ENCODE measurements at places on chromosomes 5 and 9. TPM values are rescaled to one million over a fixed set of nuclear protein-coding genes. Genes with fewer than 3 reads are reported as not detected.

FOXD4L4 gene
- not detected for total RNA-seq

IL9 gene
- not detected for total RNA-seq

TERT gene
- not detected for total RNA-seq

TNFAIP8 gene
- total RNA-seq: 49.9 TPM

PCDHGB4 gene
- total RNA-seq: 11.7 TPM

CENPK gene
- 40.4 TPM for total RNA-seq

NUTM2F gene
- total RNA-seq: not detected

PLAC8L1 gene
- total RNA-seq: not detected

SEMA6A gene
- 54.0 TPM for total RNA-seq

ADAMTSL1 gene
- 42.3 TPM for total RNA-seq

TNFSF15 gene
- total RNA-seq: 8.8 TPM

ADGRV1 gene
- total RNA-seq: 6.6 TPM

CBY3 gene
- total RNA-seq: not detected

IL5 gene
- total RNA-seq: not detected

DOCK2 gene
- 19.1 TPM for total RNA-seq

CD72 gene
- total RNA-seq: 1.5 TPM

HAPLN1 gene
- 24.4 TPM for total RNA-seq

RPP25L gene
- total RNA-seq: 13.2 TPM

C9 gene
- not detected for total RNA-seq

FBLL1 gene
- 2.4 TPM for total RNA-seq

NCS1 gene
- 32.5 TPM for total RNA-seq

PCDHGA1 gene
- 1.2 TPM for total RNA-seq

TAF11L10 gene
- total RNA-seq: not detected

CDKN2A gene
- 0.85 TPM for total RNA-seq

LECT2 gene
- total RNA-seq: not detected

ACOT12 gene
- 0.21 TPM for total RNA-seq

NEUROG1 gene
- total RNA-seq: not detected

PTGDS gene
- 3.3 TPM for total RNA-seq

CD274 gene
- 2.4 TPM for total RNA-seq

SLC45A2 gene
- not detected for total RNA-seq

ZBED3 gene
- total RNA-seq: 4.7 TPM

IL3 gene
- total RNA-seq: not detected

GNA14 gene
- total RNA-seq: 17.6 TPM

LCN9 gene
- not detected for total RNA-seq

ADRB2 gene
- total RNA-seq: 3.0 TPM

AK3 gene
- 69.6 TPM for total RNA-seq

MSMP gene
- 0.53 TPM for total RNA-seq

SHB gene
- total RNA-seq: 10.4 TPM

GGTA1 gene
- 10.2 TPM for total RNA-seq

NTNG2 gene
- total RNA-seq: 2.8 TPM

All from urinary bladder (tissue), 4 donors.